Right ventricle myocardium superior (tissue), 1 donor: ENCODE measurements at places on chromosomes 11 and 22. TPM values are rescaled to one million over a fixed set of nuclear protein-coding genes. Genes with fewer than 3 reads are reported as not detected.
A peak's percentile ranks its signal among the peaks of the same experiment; 100 is the strongest.

The PTPN5 gene
- total RNA-seq = 1.0 TPM

The OR10G4 gene
- total RNA-seq = not detected

The TMEM25 gene
- total RNA-seq = 10.6 TPM

The TMEM109 gene
- total RNA-seq = 82.2 TPM

GRCh38 chr11:910589-911030 is at the start of gene CHID1:
Gene CHID1, minus strand, starts transcription at chr11:910810. Its CDS starts 5,994 bp downstream, at chr11:904816.
- DNase-seq = peak; percentile 93

- peak; percentile 92 for DNase-seq
Measured at GRCh38 chr11:64148226-64148916, 17.5 kb downstream of the MACROD1 start.

DNA sequence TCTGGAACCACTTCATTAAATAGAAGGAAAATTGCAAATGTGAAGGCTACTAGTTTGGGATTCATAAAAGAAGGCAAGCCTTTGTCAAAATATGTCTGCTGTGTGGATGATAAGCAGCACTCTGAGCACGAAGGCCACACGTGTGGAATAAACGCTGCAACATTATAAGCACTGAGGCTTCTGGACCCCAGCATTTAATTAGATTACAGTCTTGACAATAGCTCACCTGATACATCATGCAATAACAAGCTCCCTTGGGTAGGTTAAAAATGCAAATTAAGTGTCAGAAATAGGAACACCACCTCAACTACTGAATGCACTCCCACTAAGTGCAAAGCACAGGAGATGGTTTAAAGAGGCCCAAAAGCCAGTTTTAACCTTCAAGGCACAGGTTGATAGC is 179.3 kb downstream of the LARGE1 start:
- DNase-seq = no peak

DNA sequence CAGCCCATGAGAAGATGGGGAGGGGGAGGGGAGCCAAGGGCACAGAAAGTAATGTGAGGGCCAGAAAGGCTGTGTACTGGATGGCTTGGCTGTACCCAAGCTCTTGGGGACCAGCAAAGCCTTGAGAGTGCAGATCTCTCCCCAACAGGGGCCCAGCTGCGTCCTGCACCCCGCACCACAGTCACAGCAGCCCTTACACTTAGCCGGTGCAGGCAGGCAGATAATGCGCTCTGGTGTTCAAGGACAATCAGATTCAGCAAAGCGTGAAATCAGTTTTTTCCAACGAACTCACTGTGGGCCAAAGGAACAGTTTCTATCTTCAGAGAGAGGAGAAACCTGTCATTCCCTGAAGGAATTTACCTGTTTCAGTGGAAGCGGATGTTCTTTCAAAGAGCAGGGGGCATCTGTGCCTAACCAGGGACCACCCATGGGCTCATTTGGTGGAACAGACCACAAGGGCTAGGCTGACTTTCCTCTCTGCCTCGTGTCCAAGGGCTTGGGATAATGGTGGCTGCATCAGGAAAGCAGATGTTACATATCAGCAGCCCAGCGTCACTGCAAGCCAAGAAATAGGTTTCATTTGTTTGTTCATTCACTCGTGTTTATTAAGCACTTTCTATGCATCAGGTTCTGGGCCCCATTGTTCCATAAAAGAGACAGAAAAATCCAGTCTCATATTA is 81.2 kb upstream of the SPON1 start:
- DNase-seq = no peak

- no peak for DNase-seq
Measured at GRCh38 chr11:93939084-93939760, 81.9 kb upstream of the HEPHL1 start.

DNA sequence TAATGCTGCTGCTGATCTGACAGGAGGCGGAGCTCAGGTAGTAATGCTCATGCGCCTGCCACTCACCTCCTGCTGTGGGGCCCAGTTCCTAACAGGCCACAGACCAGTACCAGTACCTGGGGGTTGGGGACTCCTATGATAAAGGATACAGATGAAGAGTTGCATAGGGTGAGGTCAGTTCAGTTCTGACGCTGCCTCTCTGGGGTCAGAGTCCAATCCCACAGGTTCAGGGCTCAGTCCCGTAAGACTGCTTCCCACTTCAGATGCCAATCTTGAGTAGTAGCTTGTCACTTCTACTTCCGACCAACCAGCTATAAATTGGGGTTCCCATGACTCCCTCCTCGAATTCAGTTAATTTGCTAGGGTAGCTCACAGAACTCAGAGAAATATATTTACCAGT is 8.6 kb downstream of the ASRGL1 start:
- DNase-seq = no peak

DNA sequence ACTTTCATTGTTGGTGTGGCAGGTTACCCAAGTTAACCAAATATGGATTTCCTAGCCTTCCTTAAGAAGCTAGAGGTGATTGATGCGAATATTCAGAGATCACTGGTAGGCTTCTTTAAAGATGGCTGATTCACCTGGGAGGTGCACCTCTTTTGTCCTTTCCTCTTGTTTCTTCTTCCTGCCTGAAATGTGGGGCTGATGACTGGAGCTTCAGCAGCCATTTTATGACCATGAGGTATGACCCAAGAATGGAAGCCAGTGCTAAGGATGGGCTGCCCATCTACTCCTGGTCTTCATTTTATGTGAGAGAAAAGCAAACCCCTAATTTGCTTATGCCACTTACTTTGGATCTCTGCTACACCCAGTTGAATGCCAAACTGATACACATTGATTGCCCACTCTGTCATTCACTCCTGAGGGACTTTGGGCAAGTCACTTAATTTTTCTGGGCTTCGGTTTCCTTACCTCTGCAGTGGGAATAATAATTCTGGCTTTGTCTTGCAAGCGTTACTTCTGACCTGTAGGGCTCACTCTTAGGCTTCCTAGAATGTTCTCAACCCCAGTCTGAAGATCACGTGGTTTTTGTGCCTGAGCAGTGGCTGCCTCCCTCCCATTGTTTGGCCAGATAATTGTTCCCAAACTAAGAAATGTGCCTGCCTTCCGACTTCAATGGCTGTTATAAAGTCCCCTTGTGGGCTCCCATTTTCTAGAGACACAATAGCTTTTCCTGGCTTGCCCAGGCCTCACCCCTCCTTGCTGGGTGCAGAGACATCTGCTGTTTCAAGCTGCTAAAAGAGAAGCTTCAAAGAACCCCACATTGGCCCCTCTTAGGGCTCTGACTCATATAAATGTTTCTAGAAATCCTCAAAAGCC is 243.1 kb downstream of the ST3GAL4 start:
- no peak for DNase-seq

DNA sequence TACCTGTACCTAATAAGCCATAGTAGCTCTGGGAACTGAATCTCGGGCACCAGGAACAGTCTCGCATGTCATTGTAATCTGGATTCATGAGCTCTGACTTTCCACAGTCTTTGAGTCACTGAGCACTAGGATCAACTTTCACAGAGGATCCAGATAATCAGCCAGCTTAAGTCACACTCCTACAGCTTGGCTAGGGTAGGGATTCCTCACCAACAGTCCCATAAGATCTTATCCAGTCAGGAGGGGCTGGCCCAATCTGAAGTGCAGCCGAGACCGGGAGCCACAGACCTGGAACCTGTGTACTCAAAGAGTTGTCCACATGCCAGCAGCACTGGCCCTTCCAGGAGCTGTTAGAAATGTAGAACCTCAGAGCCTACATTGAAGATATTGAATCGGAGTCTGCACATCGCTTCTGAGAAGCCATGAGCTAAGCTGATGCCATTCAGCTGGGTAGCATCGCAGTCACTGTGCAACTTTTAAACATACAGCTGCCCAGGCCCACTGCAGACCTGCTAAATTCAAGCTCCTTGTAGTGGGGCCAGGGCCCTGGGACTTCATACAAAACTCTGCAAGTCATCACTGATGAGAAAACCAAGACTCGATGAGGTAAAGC is 538.8 kb upstream of the B3GAT1 start:
- no peak for DNase-seq

GRCh38 chr11:50075856-50076255 is 43.2 kb downstream of the OR4C45 start:
- DNase-seq = no peak

GRCh38 chr11:83249972-83250593 is 36.1 kb downstream of the CCDC90B start:
- DNase-seq = no peak
